ENCODE measurements at places on chromosomes 1 and 21.

DNA sequence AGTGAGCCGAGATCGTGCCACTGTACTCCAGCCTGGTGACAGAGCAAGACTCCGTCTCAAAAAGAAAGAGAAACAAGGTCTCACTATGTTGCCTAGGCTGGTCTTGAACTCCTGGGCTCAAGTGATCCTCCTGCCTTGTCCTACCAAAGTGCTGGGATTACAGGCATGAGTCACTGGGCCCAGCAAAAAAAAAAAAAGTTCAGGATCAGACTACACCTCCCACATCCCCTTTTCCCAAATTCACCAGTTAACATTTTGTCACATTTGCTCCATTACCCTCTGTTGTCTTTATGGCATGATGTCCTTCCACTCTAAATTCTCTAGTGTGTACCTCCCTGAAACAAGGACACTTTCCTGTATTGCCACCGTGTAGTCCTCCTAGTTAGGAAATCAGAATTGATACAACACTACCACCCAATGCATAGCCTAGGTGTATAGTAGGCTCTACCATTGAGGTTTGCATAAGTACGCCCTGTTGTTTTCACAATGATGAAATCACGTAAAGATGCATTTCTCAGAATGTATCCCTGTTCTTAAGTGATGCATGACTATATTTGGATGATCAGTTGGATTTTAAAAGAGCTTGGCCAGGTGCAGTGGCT, 10.7 kb downstream of the SPEN start:
- DNase-seq: no peak

DNA sequence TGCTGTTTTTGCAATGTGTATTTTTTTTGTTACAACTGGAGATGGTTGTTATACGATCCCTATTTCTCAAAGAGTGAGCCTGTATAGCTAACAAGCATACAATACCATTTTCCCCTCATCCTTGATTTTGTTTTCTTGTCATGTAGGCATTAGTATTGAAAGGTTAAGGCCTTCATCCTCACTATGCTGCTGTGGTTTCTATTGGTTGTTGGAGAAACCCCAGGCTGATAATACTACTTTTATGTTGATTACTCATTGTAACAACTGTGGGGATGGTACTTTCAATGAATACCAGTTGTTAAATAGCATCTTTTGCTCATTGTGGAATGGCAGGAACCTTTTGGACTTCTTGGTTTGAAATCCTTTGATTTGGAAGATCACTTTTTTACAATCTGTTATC, 39.0 kb upstream of the MACF1 start:
- DNase-seq: no peak

DNA sequence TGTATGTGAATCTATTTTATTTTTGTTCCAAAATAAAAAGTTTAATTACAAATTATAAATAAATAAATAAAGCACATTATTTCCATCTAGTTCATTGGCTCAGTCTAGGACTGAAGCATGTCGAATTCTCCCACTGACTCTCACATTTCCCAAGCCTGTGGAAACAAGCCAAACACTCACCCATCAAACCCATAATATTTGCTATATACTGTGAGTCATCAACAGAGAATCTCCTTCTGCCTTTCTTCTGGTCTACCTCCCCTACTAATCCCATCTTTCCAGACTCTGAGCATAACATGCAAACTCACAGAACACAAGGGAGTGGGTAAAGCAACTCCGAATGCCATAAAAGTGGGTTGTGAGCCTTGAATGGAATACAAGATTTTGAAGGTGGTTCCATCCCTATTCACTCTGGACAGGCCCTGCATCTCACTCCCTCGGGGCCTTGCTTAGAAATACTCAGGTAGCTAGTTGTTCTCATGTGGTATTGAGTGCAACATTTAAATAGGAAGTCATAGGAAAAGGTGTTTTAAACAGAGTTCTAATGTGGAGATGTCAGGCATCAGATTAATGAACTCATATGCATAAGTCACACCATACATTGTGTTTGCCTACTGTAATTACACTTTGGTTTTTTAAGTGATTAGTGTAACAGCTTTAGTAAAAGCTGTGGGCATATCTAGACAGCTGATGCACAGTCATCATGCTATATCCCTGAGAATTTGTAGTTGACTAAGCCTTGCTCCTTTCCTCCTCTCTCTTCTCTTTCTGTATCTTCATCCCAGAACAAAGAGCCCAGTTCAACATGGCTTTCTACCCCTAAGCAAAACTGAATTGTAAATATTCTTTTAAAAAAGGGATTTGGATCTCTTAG, 47.0 kb downstream of the F5 start:
- no peak for DNase-seq

DNA sequence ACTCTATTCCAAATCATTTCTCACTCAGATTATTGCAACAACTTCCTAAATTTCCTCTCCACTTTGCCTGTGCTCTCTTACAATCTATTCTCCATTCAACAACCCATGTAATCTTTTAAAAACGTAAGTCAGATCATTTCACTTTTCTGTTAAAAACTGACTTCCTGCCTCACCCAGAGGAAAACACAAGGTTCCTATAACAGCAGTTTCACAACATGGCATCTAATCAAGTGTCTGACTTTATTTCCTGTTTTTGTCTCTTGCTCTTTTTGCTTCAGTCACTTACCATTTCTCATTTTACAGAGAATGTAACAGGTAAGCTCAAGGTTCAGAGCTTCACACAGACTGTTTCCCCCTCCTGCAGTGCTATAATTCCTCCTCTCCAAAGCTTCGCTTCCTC, 560.7 kb downstream of the LRRIQ3 start:
- DNase-seq: no peak

DNA sequence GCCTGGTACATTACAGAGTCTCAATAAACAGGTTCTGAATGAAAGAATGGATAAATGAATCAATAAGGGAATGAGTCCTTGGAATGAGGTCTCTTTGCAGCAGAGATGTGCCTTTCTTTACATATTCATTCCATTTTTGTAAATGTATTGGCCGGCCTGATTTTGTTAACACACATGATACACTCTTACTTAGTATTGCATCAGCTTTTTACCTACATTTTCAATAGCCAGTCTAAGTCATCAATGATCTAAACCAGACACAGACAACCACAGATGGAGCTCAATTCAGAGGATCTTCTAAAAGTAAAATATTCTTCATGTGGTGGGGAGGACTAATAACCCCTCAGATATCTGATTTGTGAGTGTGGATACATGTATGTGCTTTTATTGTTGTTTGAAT, 653.1 kb downstream of the LMO4 start:
- DNase-seq: no peak

- no peak for DNase-seq
Measured at GRCh38 chr1:221548942-221549341, 192.9 kb downstream of the DUSP10 start.

- no peak for DNase-seq
Measured at GRCh38 chr1:176567190-176567794, 104.3 kb downstream of the PAPPA2 start.

DNA sequence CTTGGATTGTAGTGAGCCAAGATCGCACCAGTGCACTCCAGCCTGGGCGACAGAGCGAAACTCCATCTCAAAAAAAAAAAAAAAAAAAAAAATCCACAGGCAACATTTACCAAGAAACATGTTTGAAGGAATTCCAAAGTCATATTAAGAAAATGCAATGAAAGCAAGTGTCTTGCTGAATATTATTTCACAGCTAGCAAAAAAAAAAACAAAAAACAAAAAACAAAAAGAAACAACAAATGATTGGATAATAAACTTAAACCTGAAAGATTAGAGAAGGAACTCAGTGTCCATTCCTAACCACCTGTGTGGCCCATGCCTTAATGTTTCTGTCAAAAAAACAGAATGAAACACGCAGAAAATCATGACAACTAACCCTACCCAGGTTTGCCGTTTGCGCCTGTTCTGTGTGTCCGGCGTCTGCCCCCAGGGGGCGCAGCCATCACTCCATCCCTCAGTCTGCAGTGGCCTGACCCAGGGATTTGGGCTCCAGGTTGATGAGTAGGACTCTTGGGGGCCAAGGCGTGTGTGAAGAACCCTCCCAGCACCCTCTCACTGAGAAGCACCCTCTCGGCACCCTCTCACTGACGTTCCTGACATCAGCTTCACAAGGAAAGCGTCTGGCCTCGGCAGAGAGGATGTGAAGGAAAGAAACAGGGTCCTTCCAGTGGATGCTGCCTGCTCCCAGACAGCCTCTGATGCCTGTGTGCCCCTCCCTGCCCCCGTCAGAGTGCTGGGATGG, 19.2 kb upstream of the PTTG1IP start:
- DNase-seq: no peak
